ENCODE measurements at places on chromosomes 13 and 19.

DNA sequence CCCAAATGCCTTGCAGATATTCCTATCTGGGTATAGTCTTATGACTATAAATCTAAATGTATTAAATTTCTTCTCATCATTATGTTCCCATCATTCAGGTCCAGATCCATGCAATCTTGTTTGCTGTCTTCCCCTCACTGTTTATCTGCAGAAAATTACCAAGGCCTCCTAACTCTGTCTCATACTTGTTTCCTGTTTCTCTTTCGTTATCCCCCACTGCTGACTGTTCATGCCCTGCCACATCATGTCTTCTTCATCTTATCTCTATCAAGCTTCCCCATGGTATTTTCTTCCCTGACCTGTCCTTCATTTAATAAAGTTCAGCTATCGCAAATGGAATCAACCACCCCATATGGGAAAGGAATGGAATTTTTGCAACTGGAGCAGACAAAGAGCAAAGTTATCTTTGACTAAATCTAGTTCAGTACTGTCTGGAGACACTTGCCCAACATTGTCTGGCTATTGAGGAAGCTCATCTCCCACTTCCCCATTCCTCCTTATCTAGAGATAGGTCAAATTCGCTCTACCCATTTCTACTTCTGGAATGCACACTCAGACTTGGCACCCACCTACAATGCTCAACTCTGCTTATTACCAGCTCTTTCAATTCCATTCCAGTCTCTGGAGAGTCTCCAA is 1358.1 kb downstream of the EFNB2 start:
- peak; percentile 97 for DNase-seq

GRCh38 chr13:100069278-100069677 is 19.6 kb upstream of the PCCA start:
- no peak for DNase-seq

DNA sequence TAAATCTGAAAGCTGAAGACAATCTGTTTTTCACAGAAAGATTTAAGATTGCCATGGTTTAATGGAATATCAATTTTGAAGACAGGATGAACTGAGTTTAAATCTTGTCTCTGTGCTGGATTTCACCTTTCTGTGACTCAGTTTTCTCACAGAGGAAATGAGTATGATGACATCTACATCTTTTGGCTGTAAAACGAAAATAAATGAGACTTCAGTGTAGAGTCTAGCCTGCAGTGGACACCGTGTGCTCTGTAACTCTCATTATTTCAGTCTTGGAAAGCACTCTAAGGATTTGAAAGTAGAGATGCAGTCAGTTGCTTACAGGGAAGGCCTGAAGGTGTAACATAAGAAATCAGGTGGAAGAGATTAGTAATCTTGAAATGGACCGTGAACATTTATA is 150.4 kb downstream of the NALCN start:
- no peak for DNase-seq

GRCh38 chr13:99288089-99288488 is 19.1 kb downstream of the GPR183 start:
- DNase-seq: no peak

- DNase-seq: peak; percentile 70
Observed at GRCh38 chr13:76799696-76800095, 86.5 kb downstream of the KCTD12 start.

DNA sequence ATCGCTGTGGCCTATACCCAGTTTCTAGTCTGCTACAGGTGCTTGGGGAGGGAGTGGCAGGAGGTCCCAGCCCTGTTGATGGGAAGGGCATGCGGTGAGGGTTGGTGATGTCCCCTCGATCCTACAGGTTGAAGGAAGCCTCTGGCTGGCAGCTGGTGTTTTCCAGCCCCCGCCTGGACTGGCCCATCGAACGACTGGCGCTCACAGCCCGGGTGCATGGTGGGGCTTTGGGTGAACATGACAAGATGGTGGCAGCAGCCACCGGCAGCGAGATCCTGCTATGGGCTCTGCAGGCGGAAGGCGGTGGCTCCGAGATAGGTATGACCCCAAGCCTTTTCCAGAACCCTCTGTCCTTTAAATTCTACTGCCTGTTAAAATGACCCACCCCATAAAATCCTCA is 3.9 kb downstream of the SHKBP1 start:
- no peak for DNase-seq

DNA sequence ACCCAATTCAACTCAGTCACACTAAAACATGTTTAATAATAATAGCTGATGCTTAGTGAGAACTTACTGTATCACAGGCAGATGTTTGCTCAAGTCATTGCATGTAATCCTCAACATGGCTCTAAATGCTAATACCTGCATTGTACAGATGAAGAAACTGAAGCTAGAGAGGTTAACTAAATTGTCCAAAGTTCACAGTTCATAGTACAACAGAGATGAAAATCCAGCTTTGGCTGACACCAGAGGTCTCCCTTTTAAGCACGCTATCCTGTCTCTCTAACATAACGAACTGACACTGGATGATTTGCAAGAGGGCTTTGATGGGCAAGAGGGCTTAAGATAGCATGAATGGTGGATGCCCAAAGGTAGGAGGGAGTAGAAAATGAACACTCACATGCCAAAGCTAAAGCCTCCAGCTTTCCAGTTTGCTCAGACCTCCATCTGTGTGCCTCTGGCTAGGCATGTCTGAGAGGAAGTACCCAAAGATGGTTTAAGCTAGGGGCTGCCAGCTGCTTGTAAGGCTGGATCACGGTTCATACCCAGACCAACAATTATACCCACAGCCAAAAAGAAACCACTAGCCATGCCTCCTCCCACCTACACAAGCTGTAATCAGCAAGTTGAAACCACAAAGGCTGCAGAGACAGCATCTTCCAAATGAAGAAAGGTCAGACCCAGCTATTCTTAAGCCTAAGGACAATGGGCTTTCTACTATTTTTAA is 196.9 kb upstream of the UBL3 start:
- DNase-seq: no peak

DNA sequence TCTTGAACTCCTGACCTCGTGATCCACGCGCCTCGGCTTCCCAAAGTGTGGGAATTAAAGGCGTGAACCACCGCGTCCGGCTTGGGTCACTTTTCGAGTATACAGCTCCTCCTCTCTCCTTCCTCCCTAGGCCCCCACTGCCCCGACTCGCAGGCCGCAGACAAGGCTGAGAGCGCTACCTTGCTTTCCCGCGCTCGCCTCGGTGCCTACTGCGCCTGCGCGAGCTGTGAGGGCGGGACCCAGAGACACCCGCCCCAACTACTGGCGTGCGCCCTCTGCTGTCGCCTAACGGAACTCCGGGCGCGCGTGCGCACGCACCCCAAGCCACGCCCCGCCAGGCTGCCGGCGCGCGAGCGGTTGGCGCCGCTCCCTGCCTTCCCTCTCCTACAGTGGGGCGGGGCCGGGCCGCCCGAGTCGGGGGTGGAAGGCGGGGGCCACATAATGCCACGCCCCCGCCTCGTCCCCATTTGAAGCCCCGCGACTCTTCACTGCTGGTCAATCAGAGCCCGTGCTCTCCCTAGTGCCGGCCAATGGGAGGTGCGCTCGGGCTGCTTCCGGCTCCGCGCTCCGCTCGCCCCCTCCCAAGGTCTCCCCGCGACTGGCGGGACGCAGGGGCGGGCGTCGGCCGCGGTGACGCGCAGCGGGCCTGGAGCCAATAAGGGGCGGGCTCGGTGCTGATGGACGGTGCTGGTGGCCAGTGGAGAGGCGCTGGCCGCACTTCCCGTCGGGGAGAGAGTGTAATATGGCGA is at the start of gene RAB8A:
TSS of gene RAB8A (plus strand) at position 730 of the 749 bp plus-strand sequence. CDS start at position 743, 13 bp downstream.
- peak; percentile 99 for DNase-seq

- DNase-seq: no peak
Observed at GRCh38 chr13:53691417-53691816, 662.8 kb downstream of the OLFM4 start.

GRCh38 chr13:77928909-77929308 is 10.3 kb upstream of the EDNRB start:
- no peak for DNase-seq

GRCh38 chr19:6490134-6490533 is 8.5 kb upstream of the DENND1C start:
- DNase-seq: no peak

DNA sequence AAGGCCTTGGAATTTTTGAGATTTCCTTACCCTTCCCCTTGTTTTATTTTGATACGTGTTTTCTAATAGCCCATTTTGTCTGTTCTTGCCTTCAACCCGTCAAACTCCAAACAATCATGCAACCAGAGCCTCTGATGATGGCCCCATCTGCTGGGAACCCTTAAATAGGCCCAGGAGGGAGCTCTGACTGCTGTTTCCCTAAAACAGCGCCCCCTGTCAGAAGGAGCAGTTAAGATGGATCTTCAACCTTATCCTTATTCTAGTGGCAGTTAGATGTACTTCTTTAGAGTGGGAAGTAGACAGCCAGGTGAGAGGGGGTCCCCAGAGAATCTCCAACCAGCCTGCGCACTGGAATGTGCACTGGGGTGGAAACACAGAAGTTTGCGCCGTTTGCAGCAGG is 1031.0 kb upstream of the PCDH9 start:
- no peak for DNase-seq

DNA sequence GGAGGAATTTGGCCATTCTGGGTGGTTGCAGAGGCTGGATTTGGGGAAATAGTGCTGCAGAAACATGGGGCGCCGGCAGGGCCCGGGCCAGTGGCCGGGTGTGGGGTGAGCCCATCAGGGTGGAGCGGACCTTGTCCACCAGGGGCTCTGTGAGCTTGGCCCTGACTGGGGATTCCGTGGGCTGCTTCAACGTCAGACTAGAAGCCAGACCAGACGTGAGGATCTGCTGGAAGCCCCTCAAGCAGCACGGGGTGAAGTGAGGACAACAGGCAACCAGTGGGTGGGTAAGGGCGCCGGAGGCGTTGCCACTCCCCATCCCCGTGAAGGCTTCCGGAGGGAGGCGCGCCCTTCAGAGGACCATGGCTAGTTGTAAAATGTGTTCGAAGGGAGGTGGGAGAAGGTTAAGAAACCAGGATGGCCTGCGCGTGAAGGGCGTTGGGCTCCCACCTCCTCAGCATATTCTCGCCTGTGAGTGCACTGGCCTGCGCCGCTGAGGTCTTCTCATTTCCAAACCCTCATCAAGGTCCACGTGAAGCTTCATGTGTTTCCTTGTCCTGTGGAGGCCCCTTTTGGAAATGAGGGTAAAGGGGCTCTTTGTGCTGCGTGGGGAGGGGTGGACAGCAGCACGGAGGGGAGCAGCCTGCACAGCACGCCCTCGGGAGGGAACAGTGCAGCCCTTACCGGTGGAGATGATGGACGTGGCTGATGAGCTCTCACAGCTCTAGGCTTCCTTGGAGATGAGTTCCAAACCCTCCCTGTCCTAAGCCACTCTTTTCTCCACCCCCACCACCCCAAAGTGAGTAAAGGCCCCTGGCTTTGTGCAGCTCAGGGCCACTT is 8.3 kb downstream of the TEX29 start:
- DNase-seq: no peak

DNA sequence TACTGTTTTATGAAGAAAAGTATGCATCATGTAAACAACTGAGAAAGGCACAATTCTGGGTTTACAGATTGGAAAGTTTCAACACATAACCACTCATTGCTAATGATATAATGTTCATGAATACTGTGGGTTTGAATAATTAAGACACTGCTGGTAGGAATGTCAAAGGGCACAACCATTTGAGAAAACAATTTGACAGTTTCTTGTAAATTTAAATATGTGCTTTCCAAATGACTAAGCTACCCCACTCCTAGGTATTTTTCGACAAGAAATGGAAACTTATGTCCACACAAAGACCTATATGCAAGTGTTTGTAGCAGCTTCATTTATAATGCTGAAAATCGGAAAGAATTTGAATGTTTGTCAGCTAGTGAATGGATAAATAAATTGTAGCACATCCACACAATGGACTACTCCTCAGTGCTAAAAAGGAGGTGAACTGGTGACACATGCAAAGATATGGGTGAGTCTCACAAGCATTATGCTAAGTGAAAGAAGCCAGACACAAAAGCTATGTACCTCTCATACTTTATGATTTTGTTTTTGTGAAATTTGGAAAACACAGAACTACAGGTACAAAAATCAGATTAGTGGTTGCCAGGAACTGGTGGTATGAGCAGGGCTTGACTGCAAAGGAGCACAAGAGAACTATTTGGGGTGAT is 44.8 kb upstream of the FLT1 start:
- DNase-seq: no peak

DNA sequence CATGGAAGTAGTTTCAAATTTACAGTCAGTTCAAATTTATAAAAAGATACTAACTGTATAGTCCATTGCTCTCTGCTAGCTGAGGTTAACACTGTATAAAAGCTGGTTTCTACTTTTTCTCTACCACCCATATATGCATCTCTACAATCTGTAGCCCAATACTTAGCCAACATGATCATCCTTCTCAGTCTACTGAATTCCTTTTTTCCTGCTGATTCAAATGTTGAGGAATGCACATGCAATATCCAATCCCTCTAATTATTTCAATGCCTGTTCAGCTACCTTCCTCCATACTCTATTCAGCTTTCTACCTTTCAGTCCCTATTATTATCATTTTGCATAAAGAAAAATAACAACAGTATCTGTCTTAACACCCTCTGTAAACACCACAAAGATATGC is 15.6 kb downstream of the KPNA3 start:
- no peak for DNase-seq

DNA sequence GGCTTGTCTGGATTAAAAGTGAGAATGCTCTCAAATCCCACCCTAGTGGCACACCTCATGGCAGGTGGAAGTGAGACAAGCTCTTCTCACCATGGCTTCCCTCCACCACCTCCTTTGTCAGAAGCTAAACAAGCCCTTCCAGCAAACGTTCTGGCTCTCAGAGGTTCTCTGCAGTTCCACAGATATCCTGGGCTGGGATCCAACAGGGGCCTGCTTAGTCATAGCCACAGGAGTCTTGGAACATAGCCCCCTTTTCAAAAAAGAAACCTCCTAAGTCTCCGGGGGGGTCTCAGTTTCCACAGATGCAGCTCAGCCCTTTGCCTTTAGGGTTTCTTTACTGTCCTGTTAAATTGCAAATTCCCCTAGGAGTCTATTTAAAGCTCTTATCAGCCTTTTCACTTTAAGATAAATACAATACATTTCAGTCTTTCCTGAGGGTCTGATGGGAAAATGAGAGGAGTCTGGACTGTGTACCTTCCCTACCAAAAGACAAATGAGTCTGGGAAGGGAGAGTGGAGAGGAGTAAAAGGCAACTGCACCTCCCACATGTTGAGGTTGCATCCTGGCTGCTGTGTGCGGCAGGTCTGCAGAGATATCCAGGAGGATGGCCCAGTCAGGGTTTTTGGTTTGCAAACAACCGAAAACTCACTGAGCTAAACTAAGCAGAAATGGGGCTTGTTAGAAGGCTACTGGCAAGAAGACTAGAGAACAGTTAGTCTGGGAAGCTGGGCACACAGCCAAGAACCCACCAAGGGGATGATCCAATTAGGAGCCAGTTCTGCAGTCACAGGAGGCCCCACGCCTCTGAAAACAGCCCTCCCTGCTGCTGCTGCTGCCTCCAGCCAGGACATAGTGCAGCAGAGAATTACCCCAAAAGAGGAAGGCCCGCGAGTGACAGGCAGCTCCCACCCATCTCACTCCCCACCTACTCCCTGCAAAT is 41.4 kb upstream of the SERP2 start:
- no peak for DNase-seq

- no peak for DNase-seq
Observed at GRCh38 chr19:49744946-49745381, 18.1 kb downstream of the TSKS start.

Data from trophoblast cell (in vitro differentiated cells and primary cell).